ENCODE measurements at places on chromosomes 1 and 21.
A peak's percentile ranks its signal among the peaks of the same experiment; 100 is the strongest.

DNA sequence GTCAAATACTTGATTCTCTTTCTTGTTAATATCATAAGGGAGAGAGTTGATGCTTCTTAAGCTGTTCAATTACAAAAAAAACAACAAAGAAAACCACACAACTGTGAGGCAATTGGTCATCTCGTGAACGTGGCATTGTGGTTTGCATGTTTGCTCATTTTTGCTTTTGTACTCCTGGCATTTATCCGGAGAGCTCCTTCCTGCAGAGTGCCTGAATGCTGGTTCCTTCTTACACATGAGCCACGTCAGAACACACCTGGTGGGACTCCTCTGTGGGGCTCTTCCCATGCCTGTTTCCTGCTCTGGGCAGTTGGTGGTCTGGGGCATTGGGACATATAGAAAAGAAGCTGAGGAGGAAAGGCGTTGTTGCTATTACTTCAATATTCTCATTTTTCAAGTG lies 25.7 kb downstream of the KCNK1 start:
- no peak for DNase-seq

- no peak for DNase-seq
Measured at GRCh38 chr1:87437663-87438295, 109.1 kb downstream of the LMO4 start.

GRCh38 chr1:194846488-194846887 lies 1660.1 kb upstream of the B3GALT2 start:
- DNase-seq: no peak

- DNase-seq: peak; percentile 77
Measured at GRCh38 chr21:35075546-35075945, 26.4 kb upstream of the RUNX1 start.

GRCh38 chr1:1436630-1437032 lies 1.1 kb downstream of the VWA1 start:
- no peak for DNase-seq

GRCh38 chr1:183812686-183813569 lies 8.0 kb downstream of the RGL1 start:
- DNase-seq: no peak

DNA sequence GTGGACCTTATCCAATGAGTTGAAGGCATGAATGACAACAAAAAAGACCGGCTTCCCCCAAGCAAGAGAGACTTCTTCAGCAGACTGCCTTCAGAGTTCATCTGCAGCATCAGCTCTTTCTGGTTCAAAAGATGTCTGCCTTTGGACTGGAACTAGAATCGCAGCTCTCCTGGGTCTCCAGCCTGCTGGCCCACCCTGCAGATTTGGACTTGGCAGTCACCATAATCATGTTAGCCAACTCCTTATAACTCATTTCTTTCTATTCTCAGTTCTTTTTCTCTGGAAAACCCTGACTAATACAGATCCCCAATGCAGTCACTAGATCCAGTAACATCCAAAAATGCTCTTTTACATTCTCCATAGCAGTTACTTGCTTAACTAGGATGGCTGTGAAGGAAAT lies 89.2 kb upstream of the MARK1 start:
- no peak for DNase-seq

DNA sequence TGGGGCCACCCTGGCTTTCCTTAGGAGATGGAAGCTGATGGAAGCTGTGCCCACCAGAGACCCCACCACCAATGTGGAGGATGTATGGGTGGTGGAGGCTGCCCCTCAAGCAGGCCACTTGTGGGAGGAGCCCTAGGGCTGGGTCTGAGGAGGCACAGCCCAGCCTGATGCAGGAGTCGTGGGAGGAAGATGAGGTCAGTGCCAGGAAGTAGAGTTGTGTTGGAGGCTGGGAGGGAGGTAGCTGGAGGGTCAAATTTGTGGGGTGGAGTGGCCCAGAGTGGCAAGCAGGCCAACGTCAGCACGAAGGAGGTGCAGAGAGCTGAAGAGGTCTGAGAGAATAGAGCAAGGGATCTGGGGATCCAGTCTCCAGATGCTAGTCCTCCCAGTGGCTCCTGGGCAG lies 119.0 kb upstream of the USP24 start:
- peak; percentile 18 for DNase-seq

DNA sequence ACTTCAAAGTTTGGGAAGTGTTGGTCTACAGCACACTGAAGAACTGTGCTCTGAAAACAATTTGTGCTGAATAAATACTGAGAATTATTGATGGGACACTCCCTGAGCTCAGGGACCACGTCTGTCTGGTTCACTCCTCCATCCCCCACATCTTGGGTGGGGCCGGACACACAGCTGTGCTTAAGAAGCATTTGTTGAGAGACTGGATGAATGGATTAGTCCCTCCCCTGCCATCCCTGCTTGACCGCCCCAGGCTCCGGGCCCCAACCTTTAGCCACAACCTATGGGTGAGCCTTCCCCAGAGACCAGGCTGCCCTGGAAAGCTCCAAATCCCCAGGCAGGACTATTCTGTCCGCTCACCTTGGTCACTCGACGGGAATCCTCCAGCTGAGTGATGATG lies 7.5 kb downstream of the TRIM63 start:
- no peak for DNase-seq

GRCh38 chr1:213325482-213325881 lies 274.4 kb downstream of the RPS6KC1 start:
- DNase-seq: no peak

- DNase-seq: no peak
Measured at GRCh38 chr1:168875831-168876230, 146.8 kb upstream of the DPT start.

Measured in kidney glomerular epithelial cell (primary cell).